BJ (cell line): ENCODE measurements at places on chromosomes 16 and 17. TPM values are rescaled to one million over a fixed set of nuclear protein-coding genes. Genes with fewer than 3 reads are reported as not detected.

The NOS2 gene
- 0.02 TPM in 1 of 2 replicates, not detected in the other for polyA plus RNA-seq

The NUPR1 gene
- 31.4 and 88.9 TPM in 2 replicates for polyA plus RNA-seq

The HEXIM2 gene
- 3.9 and 6.3 TPM in 2 replicates for polyA plus RNA-seq

GRCh38 chr17:30576326-30576861 lies 99.2 kb downstream of the GOSR1 start:
- no peak for DNase-seq

DNA sequence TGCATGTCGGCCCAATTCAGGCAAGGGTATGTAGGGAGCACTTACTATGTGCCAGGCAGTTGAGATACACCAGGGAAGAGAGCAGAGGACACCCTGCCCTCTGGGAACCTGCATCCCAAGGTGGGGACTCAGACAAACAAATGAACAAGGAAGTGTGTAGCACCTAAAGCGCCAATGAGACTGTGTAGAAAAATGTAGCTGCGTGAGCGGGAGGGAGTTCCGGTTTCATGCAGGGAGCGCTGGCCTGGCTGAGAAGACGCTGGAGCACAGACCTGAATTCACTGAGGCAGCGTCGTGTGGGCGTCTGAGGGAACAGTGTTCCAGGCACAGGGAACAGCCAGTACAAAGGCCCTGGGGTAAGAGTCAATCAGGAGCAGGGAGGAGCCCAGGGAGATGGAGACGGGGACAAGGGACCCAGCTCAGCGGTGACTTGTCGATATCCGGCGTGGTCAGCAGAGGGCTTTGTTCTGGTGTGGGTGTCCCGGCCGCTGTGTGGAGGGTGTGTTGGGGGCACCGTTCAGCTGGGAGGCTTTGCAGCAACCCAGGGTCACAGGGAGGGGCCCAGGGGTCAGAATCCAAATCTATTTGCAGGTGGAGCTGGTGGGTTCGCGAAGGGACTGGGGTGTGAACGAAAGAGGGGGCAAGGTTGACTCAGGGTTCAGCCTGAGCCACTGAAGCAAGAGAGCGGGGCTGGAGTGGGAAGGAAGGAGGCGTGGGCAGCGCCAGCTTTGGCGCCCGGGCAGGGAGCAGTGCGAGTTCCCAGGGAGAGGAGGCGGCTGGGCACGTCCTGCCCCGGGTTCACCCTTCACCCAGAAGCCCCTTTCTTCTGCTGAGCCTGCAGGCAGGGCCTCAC lies 17.8 kb upstream of the OSGIN1 start:
- DNase-seq, result no peak

- no peak for DNase-seq
Observed at GRCh38 chr17:76738468-76738850, 540 bp downstream of the MFSD11 start.

DNA sequence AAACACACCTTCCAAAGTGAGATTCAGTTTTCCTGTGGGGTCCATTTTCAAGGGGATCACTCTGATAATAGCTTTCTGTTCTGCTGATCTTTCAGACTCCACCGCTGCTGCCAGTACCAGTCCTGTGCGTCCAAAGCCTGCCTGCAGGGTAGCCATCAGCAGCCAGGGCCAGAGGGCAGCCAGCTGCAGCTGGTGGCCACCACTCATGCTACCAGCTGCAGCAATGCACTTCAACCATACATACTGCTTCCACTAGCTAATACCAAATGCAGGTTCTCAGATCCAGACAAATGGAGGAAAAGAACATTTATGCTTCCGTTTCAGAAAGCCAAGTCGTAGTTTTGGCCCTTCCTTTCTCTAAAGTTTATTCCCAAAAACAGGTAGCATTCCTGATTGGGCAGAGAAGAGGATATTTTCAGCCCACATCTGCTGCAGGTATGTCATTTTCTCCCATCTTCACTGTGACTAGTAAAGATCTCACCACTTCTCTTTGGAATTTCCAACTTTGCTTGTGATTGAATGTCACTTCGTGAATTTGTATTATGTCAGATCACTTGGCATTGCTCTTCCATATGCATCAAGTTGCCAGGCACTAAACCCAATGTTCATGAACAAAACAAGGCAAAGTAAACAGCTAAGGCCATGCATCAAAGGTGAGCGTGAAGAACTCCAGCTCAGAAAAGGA lies 1.8 kb downstream of the RNF43 start:
- no peak for DNase-seq

- DNase-seq, result no peak
Observed at GRCh38 chr17:1109606-1110540, 69.9 kb downstream of the ABR start.

DNA sequence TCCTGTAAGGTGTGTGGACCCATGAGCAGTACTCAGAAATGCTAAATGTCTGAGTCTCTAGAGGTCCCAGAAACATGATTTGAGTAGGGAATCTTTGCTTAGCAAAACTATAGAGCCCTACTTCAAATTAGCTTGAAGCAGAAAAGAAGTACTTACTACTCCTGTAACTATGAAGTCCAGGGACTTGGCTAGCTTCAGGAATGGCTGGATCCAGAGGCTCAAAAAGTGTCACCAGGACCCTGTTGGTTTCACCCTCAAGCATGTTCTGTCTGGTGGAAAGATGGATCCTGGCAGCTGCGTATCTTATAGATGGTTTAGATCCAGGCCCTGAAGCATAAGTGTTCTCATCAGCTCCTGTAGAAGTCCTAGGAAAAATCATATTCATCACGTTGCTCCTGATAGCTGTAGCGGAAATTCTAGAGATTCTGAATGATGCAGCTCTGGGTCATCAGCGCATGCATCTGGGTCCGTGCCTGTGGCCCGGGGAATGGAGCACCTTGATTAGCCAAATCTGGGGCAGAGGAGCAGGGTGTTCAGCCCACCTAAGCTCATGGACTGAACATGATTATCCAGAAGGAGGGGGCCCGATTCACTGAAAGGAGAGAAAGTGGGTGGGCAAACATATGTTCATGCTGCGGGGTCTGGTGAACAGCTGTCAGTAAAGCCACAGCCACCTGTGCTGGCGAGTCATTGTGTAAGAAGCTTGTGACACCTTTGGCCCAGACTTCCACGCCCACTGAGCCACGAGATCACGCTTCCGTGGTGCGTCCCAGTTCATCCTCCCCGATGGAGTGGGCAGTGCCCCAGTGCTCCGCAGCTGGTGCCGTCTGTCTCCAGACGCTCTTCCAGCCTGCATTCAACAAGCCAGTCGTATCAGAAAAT lies 260.6 kb downstream of the CPPED1 start:
- no peak for DNase-seq

GRCh38 chr16:84329016-84329415 lies 34.3 kb downstream of the WFDC1 start:
- no peak for DNase-seq

DNA sequence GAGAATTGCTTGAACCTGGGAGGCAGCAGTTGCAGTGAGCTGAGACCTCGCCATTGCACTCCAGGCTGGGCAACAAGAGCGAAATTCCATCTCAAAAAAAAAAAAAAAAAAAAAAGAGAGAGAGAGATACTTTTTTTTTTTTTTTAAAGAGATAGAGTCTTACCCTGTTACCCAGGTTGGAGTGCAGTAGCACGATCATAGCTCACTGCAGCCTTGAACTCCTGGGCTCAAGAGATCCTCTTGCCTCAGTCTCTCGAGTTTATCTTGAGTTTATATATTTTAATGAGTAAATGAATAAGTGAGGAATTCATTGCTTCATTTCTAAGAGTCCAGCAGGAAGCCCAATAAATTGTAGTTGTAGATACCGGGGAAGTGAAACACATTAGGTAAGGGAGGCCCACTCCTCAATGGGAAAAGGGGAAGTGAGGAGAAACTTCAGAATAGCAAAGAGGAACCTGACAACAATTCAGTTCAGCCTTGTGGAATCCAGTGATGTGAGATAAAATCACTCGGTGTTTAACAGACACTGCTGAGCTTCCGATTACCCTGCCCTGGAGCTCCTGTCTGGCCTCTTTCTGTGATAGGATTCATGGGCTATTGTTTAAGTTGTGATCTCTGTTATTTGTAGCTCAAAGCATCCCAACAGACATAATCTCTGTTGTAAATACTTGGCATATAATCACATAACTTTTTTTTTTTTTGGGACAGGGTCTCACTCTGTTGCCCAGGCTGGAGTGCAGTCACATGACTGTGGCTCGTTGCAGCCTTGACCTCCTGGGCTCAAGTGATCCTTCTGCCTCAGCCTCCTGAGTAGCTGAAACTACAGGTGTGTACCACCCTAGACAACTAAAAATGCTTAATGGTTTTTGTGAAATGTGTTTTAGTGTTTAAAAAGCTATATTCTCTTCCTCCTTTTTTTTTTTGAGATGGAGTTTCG lies 15.8 kb upstream of the ITGAM start:
- DNase-seq, result no peak

GRCh38 chr16:24748242-24748641 lies 18.8 kb downstream of the TNRC6A start:
- DNase-seq, result peak; percentile 73
